Activated T-cell treated with anti-CD3 and anti-CD28 coated beads for 1 hour (primary cell): ENCODE measurements at places on chromosomes 5 and 9.

- no peak for DNase-seq
Observed at GRCh38 chr5:169670769-169671525, 33.9 kb downstream of the DOCK2 start.

- DNase-seq: no peak
Observed at GRCh38 chr9:33106372-33106771, 29.9 kb upstream of the SMU1 start.

DNA sequence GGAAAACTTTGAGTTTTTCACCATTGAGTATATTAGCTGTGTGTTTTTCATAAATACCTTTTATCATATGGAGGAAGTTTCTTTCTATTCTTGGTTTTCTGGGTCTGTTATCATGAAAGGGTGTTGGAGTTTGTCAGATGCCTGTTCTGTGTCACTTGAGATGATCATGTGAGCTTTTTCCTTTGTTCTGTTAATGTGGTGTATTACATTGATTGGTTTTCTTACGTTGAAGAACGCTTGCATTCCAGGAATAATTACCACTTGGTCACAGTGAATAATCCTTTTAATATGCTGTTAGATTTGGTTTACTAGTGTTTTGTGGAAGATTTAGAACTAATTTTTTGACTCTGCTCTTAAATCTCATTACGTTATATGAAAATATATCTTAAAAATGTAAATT lies 7.8 kb downstream of the PLEKHG4B start:
- DNase-seq: no peak

- DNase-seq: no peak
Observed at GRCh38 chr5:107368615-107369014, 302.1 kb downstream of the EFNA5 start.

DNA sequence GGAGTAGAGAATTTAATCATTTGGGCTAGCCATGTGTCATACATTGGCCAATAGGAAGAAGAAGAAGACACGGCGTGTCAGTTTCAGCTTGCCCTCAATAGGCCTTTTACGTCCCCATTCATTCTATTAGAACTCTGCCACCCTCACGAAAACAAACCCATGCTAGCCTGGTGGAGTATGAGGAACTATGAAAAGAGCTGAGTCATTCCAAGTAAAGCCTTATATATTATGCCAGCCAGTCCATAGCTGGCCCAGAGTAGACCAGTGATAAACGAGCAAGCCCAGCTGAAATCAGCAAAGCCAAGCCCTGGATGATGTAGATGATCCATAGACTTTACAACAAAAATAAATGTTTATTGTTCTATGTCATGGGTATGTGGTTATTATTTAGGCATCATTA lies 895.1 kb downstream of the TLE1 start:
- DNase-seq: no peak

DNA sequence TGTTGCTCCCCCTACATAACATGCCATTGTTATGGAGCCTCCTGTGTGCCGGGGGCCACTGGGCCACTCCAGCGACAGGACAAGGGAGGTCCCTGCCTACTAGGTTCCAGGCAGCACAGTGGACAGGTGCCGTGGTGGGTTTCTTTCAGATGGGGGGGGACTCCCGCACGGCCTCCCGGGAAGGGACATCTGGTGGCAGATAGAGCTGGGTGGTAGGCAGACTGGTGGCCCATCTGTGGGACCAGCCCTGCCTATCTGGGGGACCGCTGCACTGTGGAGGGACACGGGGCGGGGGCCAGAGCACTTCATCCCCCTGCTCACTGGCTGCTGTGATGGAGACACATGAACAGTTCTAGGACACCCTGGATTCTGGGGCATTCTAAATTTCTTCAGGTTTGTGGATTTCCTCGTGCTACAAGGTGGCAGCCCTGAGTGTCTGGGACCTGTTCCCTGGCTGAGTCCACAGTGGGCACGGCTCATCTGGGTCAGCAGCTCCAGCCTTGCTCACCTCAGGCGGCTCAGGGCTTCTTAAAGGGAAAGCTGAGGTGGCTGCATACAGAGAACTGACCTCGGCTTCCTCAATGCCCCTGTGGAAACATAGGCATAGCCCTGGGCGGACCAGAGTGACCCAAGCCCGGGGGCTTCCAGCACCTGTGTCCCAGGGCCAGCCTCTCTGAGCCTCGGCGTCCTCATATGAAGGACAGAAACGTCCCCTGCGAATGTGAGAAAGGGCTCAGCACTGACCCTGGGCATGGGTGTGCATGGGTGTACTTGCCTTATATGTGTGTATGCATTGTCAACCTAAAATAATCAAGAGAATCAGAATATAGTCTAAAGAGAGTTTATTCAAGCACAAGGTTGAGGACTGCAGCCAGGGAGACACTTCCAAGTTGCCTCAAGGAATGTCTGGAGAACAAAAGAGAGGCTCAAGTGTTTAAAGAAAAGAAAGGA lies 22.5 kb downstream of the FGD3 start:
- no peak for DNase-seq
